ENCODE measurements at places on chromosomes 6 and 20.

- no peak for DNase-seq
These were observed 78.7 kb upstream of the ZNF184 start for GRCh38 chr6:27551607-27552006.

DNA sequence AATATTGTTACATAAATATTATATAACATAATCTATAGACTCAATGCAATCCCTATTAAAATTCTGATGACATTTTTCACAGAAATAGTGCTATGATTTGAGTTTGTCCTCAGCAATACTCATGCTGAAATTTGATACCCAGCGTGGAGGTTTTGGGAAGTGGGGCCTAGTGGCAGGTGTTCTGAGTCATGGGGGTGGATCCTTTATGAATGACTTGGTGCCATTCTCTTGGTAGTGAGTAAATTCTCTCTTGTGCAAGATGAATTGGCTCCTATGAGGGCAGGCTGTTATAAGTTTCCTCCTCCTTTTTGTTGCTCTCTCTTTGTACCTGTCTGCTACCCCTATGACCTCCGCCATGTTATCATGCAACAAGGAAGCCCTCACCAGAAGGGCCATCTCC is 65.8 kb downstream of the SHPRH start:
- no peak for DNase-seq

- no peak for DNase-seq
These were observed 72.8 kb upstream of the ADTRP start for GRCh38 chr6:11851387-11851786.

DNA sequence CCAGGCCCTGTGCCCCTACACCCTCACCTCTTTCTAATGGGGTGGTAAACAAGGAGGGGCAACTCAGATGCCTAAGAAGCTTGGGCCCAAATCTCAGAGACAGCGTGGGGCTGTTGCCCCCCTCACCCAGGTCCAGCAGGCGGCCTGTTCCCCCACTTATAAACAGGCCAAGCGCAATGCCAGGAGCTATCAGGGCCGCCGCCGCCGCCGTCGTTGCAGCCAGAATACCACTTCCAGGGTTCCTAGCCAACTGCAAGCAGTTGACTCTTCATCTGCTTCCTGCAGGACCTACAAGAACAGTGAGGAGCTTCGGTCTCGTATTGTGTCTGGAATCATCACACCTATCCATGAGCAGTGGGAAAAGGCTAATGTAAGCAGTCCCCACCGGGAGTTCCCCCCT is 16.4 kb downstream of the PSMF1 start:
- no peak for DNase-seq

All from stimulated activated CD8-positive, alpha-beta memory T cell treated with anti-CD3 and anti-CD28 coated beads, Interleukin-4, amount 100 ng/mL, for 24 hours (primary cell).